ENCODE measurements at places on chromosomes 3 and 15.

- peak; percentile 59 for DNase-seq
Observed at GRCh38 chr3:4716706-4717362, 223.7 kb downstream of the ITPR1 start.

- DNase-seq, result no peak
Observed at GRCh38 chr15:92462424-92463125, 68.9 kb downstream of the ST8SIA2 start.

- no peak for DNase-seq
Observed at GRCh38 chr3:150372722-150373121, 35.4 kb upstream of the TSC22D2 start.

GRCh38 chr3:5036858-5037257, 57.6 kb downstream of the BHLHE40 start:
- DNase-seq, result no peak

DNA sequence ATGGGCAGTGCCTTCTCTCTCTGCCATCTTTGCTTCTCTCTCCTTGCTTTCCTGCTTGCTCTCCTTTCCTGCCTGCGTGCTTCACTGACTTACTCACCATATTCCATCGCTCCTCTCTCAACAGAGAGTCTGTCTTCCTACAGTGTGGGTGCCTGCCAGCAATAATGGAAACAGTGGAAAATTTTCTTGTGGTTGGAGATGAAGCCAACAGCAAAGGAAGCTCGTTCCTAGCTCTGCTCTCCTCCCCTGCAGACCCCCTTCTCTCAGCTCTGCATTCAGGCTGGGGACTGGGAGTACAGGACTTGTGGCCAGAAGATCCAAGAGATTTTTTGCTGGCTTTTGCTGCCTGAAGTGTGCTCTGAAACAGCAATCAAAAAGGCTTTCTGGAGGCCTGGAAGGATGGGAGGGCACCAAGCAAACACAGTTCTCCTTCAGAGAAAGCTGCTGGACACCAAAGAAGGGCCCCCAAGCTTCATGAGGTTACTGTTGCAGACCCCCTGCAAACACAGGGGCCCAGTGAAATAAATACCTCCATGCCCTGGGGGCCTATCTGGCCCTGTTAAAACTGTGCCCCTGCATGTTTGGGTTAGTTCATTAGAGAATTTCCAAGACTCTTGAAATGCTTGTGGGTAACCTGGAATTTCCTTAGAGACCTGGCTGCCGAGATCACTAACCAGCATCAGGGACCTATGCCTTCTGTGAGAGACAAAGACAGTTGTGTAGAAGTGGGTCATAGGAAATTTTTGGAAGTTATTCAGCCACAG, 149.9 kb upstream of the RASGRP1 start:
- DNase-seq, result peak; percentile 83

GRCh38 chr3:58178528-58179234, 32.1 kb downstream of the DNASE1L3 start:
- no peak for DNase-seq

GRCh38 chr3:50466177-50466576, 37.3 kb downstream of the CACNA2D2 start:
- no peak for DNase-seq

DNA sequence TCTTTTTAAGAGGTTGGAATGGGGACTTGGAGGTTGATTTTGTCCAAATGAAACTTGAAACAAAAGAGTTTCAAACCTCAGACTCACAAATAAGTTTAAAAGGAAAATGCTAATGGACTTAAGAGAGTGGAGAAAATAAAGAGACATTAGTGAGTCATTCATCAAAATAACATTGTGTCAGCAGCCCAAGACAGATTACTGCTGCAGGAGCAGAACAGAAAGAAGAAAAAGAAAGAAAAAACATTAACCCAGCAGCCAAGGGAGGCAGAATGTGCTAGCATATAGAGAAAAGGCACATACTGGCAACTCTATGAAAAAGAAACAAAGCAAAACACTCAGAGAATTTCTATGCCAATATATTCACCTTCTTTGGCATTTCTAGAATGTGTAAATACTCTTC, 42.6 kb downstream of the ADAMTS9 start:
- no peak for DNase-seq

- no peak for DNase-seq
Observed at GRCh38 chr15:100254691-100255090, 87.1 kb downstream of the ADAMTS17 start.

DNA sequence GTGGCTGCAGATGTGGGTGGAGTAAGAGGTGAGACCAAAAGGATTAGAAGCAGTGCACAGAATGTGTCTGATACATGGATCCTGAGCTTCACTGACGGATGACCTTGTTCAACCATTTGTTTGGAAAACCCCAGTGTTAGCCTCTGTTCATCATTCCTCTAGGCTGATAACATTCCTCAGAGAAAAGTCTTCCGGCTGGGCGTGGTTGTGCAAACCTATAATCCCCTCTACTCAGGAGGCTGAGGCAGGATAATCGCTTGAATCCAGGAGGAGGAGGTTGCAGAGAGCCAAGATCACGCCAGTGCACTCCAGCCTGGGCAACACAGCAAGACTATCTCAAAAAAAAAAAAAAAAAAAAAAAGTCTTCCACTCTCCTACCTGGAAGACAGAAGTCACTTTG, 23.1 kb upstream of the CHD2 start:
- DNase-seq, result no peak

- peak; percentile 72 for DNase-seq
Observed at GRCh38 chr15:73727330-73727976, 25.7 kb downstream of the INSYN1 start.

GRCh38 chr3:129453732-129454131, 13.7 kb downstream of the IFT122 start:
- no peak for DNase-seq

- no peak for DNase-seq
Observed at GRCh38 chr15:90838139-90838538, 30.2 kb upstream of the FURIN start.

GRCh38 chr3:31981206-31982181, at the start of the genes OSBPL10 and ZNF860:
OSBPL10 (minus strand) TSS chr3:31981262; CDS start chr3:31981179, 83 bp downstream.
ZNF860 (plus strand) TSS chr3:31981750; CDS start chr3:31989080, 7,330 bp downstream.
- peak; percentile 77 for DNase-seq

DNA sequence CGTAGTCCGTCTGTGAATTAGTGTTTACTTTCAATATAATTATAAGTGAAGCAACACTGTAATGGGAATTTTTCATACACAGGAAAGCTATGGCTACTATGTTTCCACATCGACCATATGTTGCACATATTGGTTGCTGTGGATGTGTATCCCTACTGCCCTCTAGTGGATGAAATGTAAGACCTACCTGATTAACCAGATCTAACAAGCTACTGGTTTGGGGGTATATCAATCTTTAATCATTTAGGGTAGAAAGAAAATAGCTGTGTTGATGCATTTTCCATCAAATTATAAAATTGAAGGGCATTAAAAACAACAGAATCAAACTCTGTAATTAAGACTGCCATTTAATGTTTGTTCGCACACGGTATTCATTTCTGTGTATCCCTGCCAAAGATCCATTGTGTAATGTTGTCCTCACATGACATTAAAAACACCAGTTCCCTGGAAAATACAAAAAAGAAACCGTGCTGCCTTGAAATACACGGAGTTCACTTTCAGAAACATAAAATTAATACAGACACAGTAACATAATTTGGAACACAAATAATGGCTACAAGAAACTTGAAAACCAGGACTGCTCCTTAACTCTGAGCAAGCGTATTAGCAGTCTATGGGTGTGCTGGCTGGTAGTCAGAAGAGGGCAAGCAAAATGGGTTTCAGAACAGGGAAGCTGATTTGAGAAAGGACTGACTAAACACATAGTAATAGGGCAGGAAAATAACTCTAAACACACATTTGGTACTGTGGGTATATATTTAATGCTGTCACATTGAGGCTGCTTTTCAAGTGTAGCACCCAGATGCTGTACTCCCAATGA, 125.1 kb downstream of the TIGIT start:
- peak; percentile 52 for DNase-seq

DNA sequence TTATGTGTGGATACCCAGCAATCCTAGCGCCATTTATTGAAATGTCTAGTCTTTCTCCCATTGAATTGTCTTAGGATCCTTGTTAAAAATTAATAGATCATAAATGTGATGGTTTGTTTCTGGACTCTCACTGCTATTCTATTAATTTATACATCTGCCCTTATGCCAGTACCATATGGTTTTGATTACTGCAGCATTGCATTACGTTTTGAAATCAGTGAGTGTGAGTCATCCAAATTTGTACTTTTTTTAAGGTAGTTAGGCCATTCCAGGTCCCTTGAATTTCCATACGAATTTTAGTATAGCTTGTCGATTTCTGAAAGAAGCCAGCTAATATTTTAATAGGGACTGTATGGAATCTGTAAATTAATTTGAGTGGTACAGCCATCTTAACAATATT, 648.6 kb upstream of the ZNF385D start:
- DNase-seq, result no peak
